ENCODE measurements at places on chromosomes 7 and 10.

DNA sequence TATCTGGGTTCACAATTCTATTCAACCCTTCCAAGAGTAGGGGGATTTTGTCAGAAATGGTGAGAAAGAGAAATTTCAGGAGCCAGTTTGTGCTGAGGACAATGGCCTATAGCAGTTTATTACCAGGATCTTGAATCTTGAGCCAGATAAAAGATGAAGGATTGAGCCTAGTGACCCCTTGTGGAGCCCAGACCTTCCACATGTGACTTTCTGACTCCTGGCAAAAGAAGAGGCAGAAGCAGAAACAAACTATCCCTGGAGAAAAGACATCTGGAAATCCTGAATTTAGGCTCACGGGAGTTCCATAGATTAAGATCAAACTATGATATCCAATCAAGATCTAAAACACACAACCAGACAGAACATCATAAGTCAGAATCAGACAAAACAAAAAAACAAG, 60.9 kb upstream of the CHRM2 start:
- DNase-seq = no peak

DNA sequence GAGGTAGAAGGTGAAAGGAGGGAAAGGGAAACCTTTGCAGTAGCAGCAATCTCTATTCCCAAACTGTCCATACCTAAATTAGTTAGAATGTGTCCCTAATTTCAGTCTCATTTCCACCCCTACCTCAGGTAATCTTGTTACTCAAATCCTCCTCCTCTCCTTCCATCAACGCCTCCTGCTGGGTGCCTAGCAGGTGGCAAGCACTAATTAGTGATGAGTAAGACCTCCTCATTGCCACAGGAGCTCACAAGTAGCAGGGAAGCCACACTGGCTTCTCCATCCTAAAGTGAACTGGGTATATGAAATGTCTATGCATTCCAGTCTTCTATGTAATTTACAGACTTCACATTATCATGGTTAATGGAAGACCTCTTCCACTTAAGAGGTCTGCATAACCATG, 25.7 kb upstream of the FAM133B start:
- DNase-seq = no peak

DNA sequence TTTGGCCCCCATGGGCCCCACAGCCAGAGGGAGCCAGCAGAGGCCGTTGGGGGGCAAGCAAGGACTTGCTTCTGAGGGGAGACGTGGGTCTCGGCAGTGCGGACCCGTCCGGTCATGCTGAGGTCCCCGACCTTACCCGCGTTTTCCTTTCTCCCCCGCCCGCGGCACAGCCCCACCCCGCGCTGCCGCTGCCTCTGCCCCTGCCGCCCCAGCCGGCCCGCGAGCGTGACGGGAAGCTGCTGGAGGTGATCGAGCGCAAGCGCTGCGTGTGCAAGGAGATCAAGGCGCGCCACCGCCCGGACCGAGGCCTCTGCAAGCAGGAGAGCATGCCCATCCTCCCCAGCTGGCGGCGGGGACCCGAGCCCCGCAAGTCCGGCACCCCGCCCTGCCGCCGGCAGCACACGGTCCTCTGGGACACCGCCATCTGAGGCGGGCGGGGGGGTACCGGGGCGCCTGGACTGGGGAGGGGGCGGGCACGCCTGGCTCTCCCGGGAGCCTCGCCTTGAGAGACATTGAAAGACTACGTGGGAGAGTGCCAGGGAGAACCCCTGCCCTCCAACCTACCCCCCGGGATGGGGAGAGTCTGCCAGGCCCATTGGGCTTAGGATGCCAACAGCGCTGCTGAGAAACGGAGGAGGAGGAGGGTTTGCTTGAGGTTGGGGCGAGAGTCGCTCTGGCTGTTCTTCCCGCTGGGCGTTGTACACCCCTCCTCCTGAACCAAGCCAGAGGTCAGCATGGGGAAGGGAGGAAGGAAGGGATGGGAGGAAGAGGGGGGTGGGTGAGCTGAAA, 9.9 kb downstream of the NYAP1 start:
- DNase-seq = peak; percentile 52

DNA sequence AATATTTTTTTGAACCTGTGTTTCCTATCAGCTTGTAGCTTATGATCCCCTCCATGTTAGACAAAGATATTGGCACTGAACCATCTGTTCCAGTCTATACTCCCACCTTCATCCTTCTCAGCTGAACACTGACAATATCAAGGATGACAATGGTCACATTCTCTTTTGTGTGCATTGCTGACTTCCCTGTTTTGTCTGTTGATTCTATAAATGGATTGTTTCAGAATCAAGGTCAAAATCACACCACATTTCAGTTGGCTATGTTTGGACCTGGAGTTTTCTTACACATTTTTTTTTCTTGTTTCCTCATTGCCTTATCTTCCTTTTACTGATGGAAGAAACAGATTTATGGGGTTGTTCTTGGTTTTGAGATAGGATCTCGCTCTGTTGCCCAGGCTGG, 11.3 kb upstream of the SMURF1 start:
- DNase-seq = no peak

DNA sequence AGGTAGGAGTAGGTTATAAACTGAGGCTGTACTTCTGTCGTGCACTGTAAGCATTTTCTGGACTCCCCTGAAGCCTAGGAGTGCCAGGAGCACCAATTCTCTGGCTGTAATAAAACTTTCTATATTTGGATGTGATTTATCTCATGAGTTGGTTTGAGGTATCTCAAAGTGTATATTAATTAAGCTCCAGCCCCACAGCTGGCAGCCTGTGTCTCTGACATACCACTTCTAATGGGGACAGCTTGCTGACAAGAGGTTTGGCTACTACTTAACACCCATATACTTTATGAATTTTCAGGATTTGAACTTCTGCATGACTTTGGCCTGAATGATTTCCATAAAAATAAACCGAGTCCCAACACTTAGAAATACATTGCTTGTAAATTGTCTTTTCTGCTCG, 35.2 kb downstream of the CFAP58 start:
- DNase-seq = no peak

- no peak for DNase-seq
These were observed 156.0 kb downstream of the EGFR start for GRCh38 chr7:55174856-55175255.

DNA sequence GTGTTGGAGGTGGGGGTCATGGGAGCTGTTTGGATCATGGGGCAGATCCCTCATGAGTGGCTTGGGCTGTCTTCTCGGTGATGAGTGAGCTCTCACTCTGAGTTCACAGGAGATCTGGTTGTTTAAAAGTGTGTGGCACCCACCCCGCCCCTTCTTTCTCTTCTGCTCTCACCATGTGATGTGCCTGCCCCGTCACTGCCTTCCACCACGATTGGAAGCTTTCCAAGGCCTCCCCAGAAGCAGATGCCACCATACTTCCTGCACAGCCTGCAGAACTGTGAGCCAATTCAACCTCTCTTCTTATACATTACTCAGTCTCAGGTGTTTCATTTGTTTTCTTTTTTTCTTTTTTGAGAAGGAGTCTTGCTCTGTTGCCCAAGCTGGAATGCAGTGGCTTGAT, 170.0 kb downstream of the PTPN20 start:
- no peak for DNase-seq

DNA sequence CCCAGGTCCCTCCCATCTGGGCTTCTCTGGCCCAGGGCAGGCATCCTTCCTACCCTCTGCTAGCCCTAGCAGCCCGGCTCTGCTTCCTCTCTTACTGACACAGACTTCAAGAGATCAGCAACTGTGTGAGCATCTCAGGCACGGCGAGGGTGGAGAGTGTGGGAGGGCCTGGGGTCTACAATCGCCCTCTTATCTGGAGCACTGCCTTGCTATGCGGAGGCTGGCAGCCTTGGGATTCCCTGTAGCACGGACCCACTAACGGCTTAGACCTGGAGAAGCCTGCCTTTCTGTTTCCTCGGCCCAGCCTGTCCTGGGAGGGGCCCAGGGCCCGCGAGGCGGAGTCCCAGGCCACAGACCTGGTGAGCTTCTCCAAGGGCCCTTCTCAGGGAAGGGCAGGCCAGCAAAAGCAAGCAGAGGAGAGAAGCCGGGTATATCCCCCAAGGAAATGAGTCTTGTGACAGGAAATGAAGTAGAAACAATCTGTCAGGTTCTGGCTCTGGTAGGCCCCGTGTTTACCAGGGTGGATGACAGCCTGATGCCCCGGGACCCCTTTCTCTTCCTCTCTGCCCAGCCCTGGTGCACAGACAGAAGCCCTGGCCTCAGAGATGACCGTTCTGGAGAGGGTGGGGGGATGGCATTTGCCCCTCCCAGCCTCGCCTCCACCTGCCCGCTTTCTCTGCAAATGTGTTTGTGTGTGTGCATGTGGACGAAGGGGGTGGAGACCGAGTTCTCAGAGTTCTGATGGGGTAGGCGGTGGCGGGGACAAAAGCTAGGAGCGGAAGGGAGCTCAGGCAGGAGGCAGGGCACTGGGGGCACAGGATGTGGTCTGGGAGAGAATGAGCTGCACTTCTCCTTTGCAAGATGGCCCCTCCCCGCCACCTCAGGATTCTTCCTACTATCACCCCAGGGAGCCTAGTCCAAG, 2.5 kb downstream of the LRCH4 start:
- DNase-seq = peak; percentile 69

DNA sequence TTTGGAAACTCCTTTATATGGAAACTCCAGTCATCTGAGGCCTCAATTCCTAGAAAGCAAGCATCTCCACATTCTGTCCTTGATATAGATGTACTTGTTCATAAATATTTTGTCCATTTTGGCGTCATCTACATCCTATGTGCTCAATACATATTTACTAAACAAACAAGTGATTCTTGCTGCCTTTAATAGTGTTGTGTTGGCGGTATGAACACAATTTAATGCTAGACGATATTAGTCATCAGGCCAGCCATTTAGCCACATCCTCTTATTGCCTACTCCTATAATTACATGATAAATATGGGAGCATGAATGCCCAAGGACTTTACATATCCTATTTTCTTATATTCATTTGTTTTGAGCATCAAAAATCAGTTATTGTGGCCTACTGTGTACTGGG, 18.5 kb upstream of the IFRD1 start:
- DNase-seq = no peak

DNA sequence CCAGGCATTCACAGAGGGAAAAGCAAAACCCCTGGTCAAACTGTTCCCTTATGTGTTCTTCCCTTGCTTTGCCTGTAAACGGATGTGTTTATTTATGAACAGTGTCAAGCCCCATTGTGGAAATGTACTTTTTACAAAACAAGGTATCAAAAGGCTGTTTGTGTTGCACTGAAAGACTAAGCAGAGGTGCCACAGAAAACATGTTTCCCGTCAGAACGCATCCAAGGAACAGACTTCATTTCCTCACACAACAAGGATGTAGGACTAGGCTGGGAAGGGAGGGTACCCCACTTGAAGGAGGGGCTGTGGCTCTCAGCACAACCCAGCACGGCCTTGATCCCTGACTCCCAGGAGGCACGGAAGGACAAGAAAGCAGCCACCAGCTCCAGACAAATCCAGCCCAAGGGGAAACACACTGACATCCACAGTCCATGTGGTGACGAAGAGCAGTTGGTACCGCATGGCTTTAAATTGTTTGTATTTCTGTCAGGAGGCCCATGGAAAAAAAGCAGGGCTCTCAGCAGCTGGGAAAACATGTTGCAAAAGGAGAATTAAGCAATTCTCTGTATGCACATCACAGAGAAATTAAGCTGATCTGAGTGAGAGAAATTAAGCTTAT, 85.6 kb downstream of the RNF216 start:
- no peak for DNase-seq

DNA sequence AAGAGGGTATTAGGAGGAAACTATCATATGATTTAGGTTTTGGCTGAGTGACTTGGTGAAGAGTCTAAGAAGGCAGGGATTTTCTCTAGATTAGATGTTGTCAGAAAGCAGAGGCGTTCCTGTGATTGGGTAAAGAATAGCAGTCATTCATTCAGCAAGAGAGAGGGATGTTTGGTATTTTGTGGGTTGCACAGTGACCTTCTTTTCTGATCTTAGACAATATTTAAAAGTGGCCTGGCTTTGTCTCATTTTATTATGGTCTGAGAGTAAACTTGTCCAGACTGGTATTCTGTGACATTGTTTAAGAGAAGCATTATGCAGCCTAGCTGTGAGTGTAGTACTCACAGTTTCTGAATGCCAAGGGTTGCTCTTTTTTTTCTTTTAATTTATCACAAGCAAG, 18.5 kb downstream of the HYAL4 start:
- DNase-seq = no peak

DNA sequence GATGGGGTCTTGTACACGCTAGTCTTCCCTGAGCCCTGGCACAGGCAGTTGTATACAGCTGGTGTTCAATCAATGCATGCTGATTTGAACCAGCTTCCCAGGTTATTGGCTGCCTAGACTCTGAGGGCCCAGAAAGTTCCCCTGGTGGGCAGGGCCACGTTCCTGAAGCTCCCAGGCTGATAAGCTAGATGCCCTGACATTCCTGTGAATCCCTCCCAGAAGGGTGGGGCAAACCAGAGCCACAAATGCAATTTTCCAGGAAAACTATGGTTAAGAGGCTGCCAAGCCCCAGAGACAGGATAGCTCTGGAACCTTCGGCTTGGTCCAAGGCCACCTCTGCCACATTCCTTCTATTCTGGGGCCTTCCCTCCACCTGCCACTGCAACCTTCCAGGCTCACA, 78.2 kb downstream of the FAM53B start:
- no peak for DNase-seq

- no peak for DNase-seq
These were observed 17.5 kb upstream of the BTBD16 start for GRCh38 chr10:122253605-122254004.

- peak; percentile 38 for DNase-seq
These were observed 15.5 kb upstream of the SP4 start for GRCh38 chr7:21412410-21412851.

Data from CD4-positive, alpha-beta T cell treated with Interleukin-21 for 1 hour (primary cell).